ENCODE measurements at places on chromosomes 5 and 9. TPM values are rescaled to one million over a fixed set of nuclear protein-coding genes. Genes with fewer than 3 reads are reported as not detected.

Gene ZER1
- 44.7 TPM for total RNA-seq

DNA sequence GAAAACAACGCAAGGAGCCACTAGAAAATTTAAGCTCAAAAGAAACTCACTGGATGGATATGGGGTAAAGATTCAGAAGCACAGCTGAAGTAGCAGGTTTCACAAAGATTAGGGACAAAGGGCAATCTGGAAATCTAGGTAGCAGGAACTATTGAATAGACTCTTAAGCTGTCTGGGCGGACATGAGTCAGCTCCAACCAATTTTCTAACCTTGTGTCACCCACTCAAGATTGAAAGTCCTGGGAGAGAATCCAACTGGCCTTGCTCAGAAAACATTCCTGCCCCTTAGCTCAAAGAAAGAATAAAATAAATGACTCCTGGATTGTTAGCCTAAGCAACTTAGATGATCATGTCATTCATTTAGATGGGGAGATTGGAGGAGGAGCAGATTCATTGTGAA lies 69.2 kb downstream of the STK32A start:
- no peak overlapping the region for H3K4me3 ChIP-seq
- DNase-seq = no peak
- no peaks in the 10 kb centered on the region for H3K4me1 ChIP-seq
- no peaks in the 10 kb centered on the region for H3K36me3 ChIP-seq
- H3K27ac ChIP-seq = no peak overlapping the region

DNA sequence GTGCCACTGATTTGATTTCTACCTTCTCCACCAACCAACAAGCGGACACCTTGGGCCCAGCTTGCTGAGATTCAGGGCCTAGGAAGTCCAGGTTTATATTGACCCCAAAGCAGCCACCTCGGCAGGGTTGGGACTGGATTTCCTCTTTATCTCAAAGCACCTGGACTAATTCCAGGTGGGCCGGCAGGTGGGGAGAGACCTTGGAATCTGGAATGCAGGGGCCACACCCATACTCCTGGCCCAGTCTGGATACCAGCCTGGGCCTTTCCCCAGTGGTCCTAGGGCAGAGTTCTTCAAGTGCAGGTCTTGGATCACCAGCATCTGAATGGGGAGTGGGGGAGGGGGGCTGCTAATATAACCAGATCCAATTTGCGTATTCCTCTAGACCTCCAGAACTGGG lies 93.1 kb downstream of the PCDH1 start:
- DNase-seq = no peak
- H3K4me3 ChIP-seq = no peak overlapping the region
- no peak overlapping the region for H3K27ac ChIP-seq
- H3K4me1 ChIP-seq = no peaks in the 10 kb centered on the region

- no peak overlapping the region for H3K4me3 ChIP-seq
- DNase-seq = no peak
- no peak overlapping the region for H3K27ac ChIP-seq
- no peaks in the 10 kb centered on the region for H3K4me1 ChIP-seq
- no peaks in the 10 kb centered on the region for H3K36me3 ChIP-seq
Observed at GRCh38 chr5:151589878-151590570, 1.1 kb downstream of the FAT2 start.

- no peaks in the 10 kb centered on the region for H3K36me3 ChIP-seq
- no peak overlapping the region for H3K4me3 ChIP-seq
- peaks cover 2% of the 10 kb centered on the region for H3K27me3 ChIP-seq
- no peak for DNase-seq
- no peak overlapping the region for H3K27ac ChIP-seq
Observed at GRCh38 chr5:123146696-123147095, 57.7 kb downstream of the PRDM6 start.

Gene SHISAL2B
- not detected for total RNA-seq

DNA sequence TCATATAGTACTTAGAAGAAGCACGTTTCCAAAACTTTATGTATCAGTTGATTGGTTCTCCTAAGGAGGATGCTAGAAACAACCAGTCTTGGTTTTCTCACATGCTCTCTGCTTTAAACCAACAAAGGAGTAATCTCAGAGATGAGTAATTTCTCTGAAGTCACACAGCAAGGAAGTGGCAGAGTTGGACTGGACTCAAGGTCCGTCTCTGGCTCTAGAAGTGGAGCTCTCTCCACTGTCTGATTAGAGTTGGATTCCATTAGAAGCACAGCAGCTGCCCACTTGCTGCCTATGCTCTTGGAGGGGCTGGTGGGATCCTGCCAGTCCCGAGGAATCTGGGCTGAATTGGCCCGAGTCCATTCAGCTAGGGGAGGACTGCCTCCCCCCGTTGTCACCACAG lies 21.0 kb downstream of the RALGPS1 start:
- H3K36me3 ChIP-seq = no peaks in the 10 kb centered on the region
- H3K27ac ChIP-seq = no peak overlapping the region
- no peak for DNase-seq
- no peak overlapping the region for H3K4me3 ChIP-seq
- H3K4me1 ChIP-seq = no peaks in the 10 kb centered on the region

Gene ADAMTS6
- 1.5 TPM for total RNA-seq

Gene N4BP3
- 2.5 TPM for total RNA-seq

- H3K4me3 ChIP-seq = no peak overlapping the region
- H3K36me3 ChIP-seq = peaks cover 32% of the 10 kb centered on the region
Observed at GRCh38 chr9:128809831-128810230, 8.5 kb upstream of the ENDOG start.

GRCh38 chr9:133560311-133560710 lies 25.8 kb downstream of the ADAMTSL2 start:
- H3K27ac ChIP-seq = no peak overlapping the region
- H3K36me3 ChIP-seq = no peaks in the 10 kb centered on the region
- no peak overlapping the region for H3K4me3 ChIP-seq
- H3K4me1 ChIP-seq = peaks cover 3% of the 10 kb centered on the region

Gene IL13
- 0.84 TPM for total RNA-seq

DNA sequence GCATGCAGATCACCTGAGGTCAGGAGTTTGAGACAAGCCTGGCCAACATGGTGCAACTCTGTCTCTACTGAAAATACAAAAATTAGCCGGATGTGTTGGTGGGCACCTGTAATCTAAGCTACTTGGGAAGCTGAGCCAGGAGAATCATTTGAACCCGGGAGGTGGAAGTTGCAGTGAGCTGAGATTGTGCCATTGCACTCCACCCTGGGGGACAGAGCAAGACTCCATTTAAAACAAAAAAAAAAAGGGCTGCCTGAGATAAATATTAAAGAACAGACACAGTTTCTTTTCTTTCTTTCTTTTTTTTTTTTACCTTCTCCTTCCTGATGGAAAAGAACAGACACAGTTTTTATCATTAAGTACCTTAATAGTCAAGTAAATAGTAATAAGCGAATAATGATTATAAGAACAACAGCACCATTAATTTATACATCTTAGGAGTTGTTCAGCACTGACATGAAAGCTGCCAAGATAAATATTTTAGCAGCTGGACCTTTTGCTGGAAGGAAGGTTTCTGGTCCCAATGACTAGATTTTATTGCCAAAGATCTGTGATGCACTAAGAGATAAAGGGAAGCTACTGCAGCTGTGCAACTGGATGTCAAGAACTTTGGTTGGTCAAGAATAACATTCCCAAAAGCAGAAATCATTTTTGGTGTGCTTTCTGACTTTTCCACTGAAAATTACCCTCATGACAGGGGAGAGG lies 7.0 kb downstream of the CENPP start:
- peaks cover 3% of the 10 kb centered on the region for H3K36me3 ChIP-seq
- no peaks in the 10 kb centered on the region for H3K4me1 ChIP-seq
- no peak overlapping the region for H3K4me3 ChIP-seq
- no peak overlapping the region for H3K27ac ChIP-seq
- no peak for DNase-seq

GRCh38 chr9:27394154-27394825 lies 97.3 kb upstream of the EQTN start:
- no peak for DNase-seq
- no peaks in the 10 kb centered on the region for H3K36me3 ChIP-seq
- no peaks in the 10 kb centered on the region for H3K27me3 ChIP-seq
- no peak overlapping the region for H3K4me3 ChIP-seq
- H3K27ac ChIP-seq = no peak overlapping the region

DNA sequence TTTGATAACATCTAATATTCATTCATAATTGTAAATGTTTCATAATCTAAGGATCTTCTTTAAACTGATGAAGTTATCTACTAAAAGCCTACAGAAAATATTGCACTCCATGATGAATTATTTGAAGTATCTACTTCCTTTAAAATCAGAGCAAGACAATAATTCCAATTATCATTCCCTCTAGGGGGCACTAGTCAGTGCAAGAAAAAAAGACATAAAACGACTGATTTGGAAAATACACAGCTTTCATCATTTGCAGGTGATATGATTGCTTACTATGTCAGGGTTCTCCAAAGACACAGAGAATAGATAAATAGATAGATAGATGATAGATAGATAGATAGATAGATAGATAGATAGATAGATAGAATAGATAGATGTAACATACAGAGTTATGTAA lies 13.5 kb upstream of the GRM6 start:
- DNase-seq = no peak
- no peak overlapping the region for H3K27ac ChIP-seq
- H3K27me3 ChIP-seq = no peaks in the 10 kb centered on the region

GRCh38 chr5:107874795-107875194 lies 204.1 kb upstream of the EFNA5 start:
- no peak for DNase-seq
- no peaks in the 10 kb centered on the region for H3K36me3 ChIP-seq
- H3K27ac ChIP-seq = no peak overlapping the region
- H3K4me1 ChIP-seq = no peaks in the 10 kb centered on the region
- no peak overlapping the region for H3K4me3 ChIP-seq

DNA sequence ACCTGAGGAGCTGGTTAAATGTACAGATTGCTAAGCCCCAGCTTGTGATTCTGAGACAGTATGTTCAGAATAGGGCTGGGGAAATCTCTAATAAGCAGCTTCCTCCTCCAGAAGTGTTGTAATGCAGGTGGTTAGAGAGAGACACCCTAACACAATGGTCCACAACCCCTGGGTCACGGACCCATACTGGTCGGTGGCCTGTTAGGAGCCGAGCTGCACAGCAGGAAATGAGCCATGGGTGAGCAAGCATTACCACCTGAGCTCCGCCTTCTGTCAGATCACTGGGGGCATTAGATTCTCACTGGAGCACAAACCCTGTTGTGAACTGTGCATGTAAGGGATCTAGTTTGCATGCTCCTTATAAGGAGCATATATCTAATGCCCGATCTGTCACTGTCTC lies 61.8 kb downstream of the SLC36A1 start:
- H3K36me3 ChIP-seq = no peaks in the 10 kb centered on the region
- H3K27me3 ChIP-seq = no peaks in the 10 kb centered on the region
- H3K27ac ChIP-seq = no peak overlapping the region
- DNase-seq = no peak
- no peaks in the 10 kb centered on the region for H3K4me1 ChIP-seq

Gene CCDC180
- total RNA-seq = 9.1 TPM

- H3K4me3 ChIP-seq = no peak overlapping the region
- DNase-seq = no peak
- H3K27me3 ChIP-seq = no peaks in the 10 kb centered on the region
Observed at GRCh38 chr5:58929726-58930125, 346.9 kb downstream of the RAB3C start.

Gene PCDHGA3
- not detected for total RNA-seq

Gene IRX2
- total RNA-seq = not detected

- no peak overlapping the region for H3K27ac ChIP-seq
- no peaks in the 10 kb centered on the region for H3K36me3 ChIP-seq
- no peak for DNase-seq
- H3K4me3 ChIP-seq = no peak overlapping the region
- H3K4me1 ChIP-seq = no peaks in the 10 kb centered on the region
Observed at GRCh38 chr9:123368536-123369153, 12.6 kb downstream of the CRB2 start.

- no peak overlapping the region for H3K4me3 ChIP-seq
- DNase-seq = no peak
- no peaks in the 10 kb centered on the region for H3K4me1 ChIP-seq
- no peaks in the 10 kb centered on the region for H3K27me3 ChIP-seq
- H3K36me3 ChIP-seq = no peaks in the 10 kb centered on the region
Observed at GRCh38 chr9:83379045-83379444, 159.2 kb downstream of the FRMD3 start.

DNA sequence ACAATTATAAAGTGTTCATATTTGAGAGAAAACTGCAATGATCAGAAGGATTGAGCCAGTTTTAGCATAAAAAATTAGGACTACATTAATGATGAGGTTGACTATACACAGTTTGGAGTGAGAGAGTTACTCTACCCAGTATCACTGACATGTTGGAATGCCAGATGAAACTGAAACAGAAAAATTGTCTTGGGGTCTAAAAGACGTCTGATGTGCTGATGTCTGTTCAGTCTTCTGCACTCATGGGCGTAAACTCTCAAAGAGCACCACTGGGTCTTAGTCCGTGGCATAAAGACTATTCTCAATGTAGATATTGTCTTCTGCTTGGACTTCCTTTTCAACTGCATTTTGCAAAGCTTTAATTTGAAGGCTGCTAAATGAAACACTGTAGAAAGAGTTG lies 29.5 kb downstream of the HAVCR1 start:
- peaks cover 13% of the 10 kb centered on the region for H3K4me1 ChIP-seq
- no peak overlapping the region for H3K4me3 ChIP-seq
- H3K27ac ChIP-seq = no peak overlapping the region
- no peaks in the 10 kb centered on the region for H3K27me3 ChIP-seq

DNA sequence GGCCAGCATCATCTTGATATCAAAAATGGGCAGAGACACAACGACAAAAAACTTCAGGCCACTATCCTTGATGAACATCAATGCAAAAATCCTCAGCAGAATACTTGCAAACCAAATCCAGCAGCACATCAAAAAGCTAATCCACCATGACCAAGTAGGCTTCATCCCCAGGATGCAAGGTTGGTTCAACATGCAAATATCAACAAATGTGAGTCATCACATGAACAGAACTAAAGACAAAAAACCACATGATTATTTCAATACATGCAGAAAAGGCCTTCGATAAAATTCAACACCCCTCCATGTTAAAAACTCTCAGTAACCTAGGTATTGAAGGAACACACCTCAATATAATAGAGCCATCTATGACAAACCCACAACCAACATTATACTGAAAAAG lies 8.5 kb downstream of the MTREX start:
- no peak for DNase-seq
- no peak overlapping the region for H3K27ac ChIP-seq
- H3K27me3 ChIP-seq = no peaks in the 10 kb centered on the region
- H3K4me1 ChIP-seq = peaks cover 21% of the 10 kb centered on the region
